ENCODE measurements at places on chromosomes 5 and 9.
A peak's percentile ranks its signal among the peaks of the same experiment; 100 is the strongest.

GRCh38 chr5:96336351-96336985, 96.6 kb downstream of the PCSK1 start:
- peak; percentile 89 for DNase-seq

GRCh38 chr5:54944364-54944763, 41.0 kb downstream of the ESM1 start:
- DNase-seq = peak; percentile 12

DNA sequence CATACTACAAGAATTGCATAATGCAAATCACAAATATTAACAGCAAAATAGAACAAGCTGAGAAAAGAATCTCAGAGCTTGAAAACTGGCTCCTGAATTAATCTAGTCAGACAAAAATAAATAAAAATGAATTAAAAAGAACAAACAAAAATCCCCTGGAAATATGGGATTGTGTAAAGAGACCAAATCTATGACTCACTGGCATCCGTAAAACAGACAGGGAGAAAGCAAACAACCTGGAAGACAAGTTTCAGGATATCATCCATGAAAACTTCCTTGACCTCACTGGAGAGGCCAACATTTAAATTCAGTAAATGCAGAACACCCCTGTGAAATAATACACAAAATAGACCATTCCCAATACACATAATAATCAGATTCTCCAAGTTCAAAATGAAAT, 229.3 kb upstream of the CTNND2 start:
- no peak for DNase-seq

DNA sequence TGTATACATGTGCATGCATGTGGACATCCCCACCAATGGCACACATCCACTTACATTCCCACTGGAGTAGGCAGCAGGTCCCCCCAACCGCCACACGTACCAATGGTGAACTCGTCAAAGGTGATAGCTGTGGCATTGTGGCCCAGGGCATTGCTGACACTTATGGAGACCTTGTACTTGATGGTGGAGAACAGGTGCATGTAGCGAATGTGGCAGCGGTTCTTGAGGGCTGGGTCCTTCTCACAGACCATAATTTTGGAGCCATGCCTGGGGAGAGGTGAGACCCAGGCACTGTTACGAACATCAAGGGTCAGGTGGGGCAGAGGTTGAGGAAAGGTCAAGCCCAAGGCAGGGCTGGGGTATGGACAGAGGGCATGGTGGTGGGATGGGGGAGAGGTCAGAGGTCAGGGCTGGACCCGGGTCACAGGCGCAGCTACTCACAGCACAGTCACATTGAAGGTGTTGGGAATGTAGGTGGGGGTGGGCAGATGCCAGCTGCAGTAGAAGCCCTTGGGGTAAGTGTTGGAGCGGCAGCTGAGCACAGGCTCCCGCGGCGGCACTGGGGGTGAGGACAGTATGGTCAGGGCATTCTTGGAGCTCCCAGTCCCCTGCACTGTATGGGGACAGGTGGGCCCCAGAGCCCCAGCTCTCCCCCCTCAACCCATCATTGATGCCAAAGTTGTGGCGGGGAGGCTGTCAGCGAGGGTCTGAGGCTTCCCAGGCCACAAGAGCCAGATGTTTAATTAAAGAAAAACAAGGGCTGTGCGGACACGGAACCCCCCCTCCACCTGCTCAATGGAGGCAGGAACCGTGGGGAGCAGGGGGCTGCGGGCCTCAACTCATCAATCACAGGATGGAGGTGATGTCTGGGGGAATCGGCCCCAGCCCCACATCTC, 31.9 kb downstream of the CNTFR start:
- no peak for DNase-seq

- DNase-seq = no peak
Measured at GRCh38 chr5:172773481-172774469, 2.8 kb upstream of the DUSP1 start.
